ENCODE measurements at places on chromosomes 11 and 22. TPM values are rescaled to one million over a fixed set of nuclear protein-coding genes. Genes with fewer than 3 reads are reported as not detected.

KRTAP5-11 gene
- total RNA-seq, result not detected

DNA sequence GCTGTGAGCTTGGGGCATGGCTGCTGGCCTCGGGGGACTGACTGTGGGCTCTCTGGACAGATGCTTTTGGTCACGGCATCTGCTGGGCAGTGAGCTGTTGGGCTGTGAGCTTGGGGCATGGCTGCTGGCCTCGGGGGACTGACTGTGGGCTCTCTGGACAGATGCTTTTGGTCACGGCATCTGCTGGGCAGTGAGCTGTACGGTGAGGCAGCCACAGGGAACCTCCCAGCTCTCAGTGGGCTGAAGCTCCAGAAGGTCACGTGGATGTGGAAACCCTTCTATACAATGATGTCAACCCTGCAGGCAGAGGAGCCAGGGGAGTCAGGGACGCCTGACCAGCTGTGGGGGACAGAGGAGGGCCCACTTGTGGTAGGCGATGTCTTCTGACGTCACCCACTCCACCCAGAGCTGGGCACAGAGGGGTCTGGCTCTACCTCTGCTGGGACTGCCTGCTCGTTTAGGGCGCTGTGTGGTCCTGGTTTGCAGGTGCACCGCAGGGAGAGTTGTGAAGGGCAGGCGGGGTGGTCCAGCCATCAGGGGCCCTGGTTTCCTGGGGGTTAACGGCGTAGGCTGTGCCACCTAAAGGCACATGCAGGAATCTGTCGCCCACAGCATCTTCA, 1331.3 kb downstream of the BRD1 start:
- DNase-seq, result no peak

- DNase-seq, result no peak
Measured at GRCh38 chr11:59380263-59381059, 21.8 kb downstream of the OR5AN1 start.

DNA sequence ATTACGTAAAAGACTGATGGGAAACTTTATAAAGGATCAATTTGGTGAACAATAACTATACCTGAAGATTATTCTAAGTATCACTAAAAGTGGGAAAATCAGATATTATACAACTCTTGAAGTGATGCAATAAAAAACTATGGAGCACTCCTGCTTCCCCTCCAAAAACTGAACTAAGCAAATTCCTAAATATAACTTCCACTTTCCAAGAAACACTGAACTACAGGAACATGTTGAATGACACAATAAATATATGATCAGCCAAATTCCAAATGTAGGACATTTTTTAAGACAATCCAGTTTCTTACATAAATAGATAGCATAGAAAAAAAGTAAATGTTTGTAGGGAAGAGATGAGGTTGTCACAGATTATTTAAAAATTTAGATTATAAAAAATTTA, 102.1 kb upstream of the APOA1 start:
- DNase-seq, result no peak

- no peak for DNase-seq
Measured at GRCh38 chr22:44109416-44109815, 71.3 kb upstream of the PARVG start.

DNA sequence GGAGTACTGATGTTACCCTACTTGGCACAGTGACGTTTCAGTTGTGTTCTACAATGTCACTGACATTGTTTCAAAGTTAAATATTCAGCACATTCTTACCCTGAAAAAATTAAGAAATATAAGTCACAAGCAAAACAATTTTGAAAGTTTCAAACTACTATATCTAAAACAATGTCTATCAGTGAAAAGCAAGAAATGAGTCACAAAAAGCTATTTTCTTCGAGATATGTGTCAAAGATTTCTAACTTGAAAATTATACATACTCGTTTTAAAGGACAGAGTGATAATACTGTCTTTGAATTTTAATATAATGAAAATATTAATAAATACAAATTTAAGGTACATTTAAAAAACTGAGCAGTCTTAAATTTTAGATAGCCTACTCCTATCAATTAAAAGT, 42.9 kb downstream of the RDX start:
- no peak for DNase-seq

DNA sequence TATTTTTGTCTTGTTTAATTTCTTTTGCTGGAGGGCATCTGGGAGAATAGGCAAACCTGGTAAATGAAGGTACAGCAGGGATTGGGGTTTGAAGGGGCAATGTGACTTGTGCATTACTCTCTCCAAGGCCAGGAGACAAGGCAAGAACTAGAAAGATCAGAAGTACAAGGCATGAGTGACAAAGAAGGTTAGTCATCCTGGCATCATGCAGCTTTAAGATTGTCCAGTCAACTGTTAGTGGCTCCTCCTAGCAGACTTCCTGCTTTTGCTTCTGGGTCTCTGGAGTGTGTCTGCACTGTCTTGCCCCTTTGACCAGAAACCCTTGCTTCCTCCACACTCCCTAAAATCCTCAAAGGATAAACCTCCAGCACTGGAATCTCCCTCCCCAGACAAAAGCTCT, 27.2 kb upstream of the GLYATL1 start:
- no peak for DNase-seq

DNA sequence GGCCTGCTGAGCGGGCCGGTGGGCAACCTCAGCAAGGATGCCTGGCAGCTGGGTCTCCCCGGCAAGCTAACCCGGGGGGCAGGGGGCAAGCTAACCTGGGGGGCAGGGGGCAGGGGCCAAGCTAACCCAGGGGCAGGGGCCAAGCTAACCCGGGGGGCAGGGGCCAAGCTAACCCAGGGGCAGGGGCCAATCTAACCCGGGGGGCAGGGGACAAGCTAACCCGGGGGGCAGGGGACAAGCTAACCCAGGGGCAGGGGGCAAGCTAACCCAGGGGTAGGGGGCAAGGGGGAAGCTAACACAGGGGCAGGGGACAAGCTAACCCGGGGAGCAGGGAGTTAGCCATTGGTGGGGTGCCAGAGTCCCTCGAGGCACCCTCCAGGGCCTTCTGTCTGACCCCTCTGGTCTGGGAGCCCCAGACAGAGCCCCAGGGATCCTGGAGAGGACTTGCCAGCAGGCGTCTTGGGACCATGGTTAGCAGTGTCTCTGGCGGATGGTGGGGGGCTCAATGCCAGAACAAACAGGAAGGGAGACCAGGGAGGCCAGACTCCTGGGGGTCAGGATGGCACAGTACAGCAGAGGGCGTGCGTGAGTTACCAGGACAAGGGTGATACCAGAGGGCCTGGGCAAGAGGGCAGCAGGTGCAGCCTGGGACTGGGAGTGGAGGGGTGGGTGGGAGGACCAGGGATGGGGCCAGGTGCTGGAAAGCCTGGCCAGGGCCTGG, 16.1 kb downstream of the IGF2 start:
- DNase-seq, result no peak

Measured in right atrium auricular region (tissue), 2 donors.